ENCODE measurements at places on chromosomes 12 and 14.

DNA sequence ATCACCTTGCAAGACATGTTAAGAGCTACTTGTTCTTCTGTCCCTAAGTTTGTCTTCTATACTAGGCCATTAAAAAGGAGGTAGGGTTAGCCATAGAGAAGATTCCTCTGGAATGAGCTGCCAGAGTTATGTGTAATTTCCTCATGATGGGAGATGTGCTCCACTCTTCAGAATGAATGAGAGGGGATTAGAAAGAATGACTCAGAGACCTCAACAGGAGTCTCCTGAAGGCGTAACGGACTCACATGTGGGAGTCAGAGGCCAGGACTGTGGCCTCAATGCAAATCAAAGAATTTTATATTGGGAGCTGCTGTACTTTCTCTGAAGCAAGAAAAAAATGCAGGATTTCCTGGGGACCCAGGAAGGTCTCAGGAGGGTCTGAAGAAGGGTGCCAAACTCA lies 87.8 kb upstream of the ATXN7L3B start:
- no peak for DNase-seq

DNA sequence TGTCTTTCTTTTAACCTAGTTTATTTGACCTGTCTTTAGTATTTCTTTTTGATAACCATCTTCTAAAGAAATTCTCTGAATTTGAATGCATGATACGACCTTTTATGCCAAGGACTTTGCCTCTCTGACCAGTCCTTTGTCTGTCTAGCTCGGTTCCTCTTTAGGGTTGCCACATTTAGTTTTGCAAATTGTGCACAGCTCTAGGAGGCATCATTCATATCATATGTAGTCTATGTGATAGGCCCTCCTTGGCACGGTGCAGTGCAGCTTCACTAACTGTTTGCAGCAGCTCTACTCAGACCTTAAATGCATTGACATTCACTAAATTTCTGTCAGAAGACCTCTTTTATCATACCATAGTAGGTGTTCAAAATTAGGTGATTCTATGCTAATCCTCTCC lies 75.6 kb downstream of the USP15 start:
- DNase-seq: no peak

DNA sequence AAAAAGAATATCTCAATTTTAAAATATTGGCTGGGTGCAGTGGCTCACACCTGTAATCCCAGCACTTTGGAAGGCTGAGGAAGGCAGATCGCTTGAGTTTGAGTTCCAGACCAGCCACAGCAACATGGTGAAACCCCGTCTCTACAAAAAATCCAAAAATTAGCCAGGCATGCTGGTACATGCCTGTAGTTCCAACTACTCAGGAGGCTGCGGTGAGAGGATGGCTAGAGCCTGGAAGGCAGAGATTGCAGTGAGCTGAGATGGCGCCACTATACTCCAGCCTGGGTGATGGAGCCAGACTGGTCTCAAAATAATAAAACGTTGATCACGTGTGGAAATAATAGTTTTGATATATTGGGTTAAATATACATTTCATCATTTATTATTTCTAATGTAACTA lies 5.7 kb downstream of the MTRFR start:
- DNase-seq: no peak

DNA sequence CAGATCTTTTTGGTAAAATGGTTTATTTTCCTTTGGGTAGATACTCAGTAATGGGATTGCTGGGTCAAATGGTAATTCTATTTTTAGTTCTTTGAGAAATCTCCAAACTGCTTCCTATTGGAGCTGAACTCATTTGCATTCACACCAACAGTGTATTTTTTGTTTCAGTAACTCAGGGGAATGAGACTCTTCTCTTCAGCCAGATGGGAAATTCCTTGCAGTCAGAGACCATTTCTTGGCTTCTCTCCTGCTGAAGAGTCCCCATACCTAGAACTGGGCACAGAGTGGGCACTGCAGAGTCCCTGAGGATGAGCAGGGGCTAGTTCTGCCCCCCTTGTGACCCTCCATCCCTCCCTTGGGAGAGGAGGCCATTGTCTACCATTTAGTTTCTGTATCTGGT lies 10.8 kb downstream of the SDSL start:
- DNase-seq: no peak

DNA sequence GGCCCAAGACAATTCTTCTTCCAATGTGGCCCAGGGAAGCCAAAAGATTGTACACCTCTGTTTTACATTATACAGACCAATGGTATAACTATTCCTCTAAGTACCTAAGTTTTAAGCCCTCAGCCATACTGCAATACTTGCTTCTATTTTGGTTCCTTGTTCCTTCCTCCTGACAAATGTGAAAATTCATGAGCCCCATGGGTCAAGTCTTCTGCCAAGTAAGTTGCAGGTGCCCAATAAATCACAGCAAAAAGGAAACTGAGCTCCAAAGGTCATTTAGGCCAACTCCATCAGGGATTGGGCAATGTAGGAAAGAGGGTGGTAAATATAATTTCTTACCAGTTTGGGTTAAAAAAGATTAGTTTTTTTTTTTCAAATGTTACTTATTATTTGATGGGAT lies 57.7 kb upstream of the NPFF start:
- no peak for DNase-seq

GRCh38 chr12:38934078-38934584 lies 28.7 kb upstream of the CPNE8 start:
- DNase-seq: no peak

Measured in CD4-positive, alpha-beta T cell treated with Interleukin-1 beta for 1 hour (primary cell).